Stimulated activated CD4-positive, alpha-beta T cell treated with anti-CD3 and anti-CD28 coated beads, Interleukin-1b, Interleukin-23, amount 100 ng/mL, for 1 hour (primary cell): ENCODE measurements at places on chromosomes 7 and 10.

GRCh38 chr7:66877577-66878300 is 43.3 kb upstream of the TMEM248 start:
- DNase-seq = no peak

GRCh38 chr7:471866-472639 is 47.6 kb downstream of the PDGFA start:
- no peak for DNase-seq

GRCh38 chr7:105886776-105887175 is 10.4 kb upstream of the ATXN7L1 start:
- no peak for DNase-seq

GRCh38 chr10:93124580-93125318 is 51.1 kb downstream of the CYP26A1 start:
- no peak for DNase-seq

- no peak for DNase-seq
Observed at GRCh38 chr10:983971-984655, 4.1 kb upstream of the GTPBP4 start.

- DNase-seq = no peak
Observed at GRCh38 chr7:24728503-24729364, 28.5 kb downstream of the GSDME start.

DNA sequence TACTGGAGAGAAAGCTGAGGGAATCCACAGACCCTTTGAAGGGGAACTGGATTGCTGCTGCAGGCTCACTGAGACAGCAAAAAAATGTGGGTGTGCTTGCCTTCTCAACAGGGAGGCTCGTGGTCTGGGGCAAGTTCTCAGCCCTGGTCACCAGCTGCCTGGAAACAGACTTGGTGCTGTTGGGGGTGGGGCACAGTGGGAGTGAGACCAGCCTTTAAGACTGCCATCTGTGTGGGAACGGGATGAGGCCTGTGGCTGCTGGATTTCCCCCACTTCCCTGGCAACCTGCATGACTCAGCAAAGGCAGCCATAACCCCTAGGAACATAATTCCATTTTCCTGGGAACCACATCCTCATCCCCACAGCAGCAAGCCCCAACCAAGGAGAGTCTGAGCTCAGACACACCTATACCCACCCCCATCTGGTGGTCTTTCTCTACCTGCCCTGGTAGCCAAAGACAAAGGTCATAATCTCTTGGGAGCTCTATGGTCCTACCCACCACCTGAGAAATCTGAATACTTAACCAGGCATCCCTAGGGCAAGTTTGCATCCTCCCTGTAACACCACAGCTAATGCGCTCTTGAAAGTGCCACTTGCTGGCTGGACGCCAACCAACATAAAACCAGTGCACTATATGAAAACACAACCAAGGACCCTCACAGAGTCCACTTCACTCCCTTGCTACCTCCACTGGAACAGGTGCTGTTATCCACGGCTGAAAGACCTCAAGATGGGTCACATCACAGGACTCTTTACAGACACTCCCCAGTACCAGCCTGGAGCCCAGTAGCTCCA is 45.0 kb upstream of the TFEC start:
- no peak for DNase-seq

- DNase-seq = no peak
Observed at GRCh38 chr10:123604506-123604905, 61.6 kb upstream of the GPR26 start.

- no peak for DNase-seq
Observed at GRCh38 chr10:129626309-129626708, 159.3 kb downstream of the MGMT start.

- no peak for DNase-seq
Observed at GRCh38 chr10:12177642-12178041, 18.0 kb downstream of the NUDT5 start.

DNA sequence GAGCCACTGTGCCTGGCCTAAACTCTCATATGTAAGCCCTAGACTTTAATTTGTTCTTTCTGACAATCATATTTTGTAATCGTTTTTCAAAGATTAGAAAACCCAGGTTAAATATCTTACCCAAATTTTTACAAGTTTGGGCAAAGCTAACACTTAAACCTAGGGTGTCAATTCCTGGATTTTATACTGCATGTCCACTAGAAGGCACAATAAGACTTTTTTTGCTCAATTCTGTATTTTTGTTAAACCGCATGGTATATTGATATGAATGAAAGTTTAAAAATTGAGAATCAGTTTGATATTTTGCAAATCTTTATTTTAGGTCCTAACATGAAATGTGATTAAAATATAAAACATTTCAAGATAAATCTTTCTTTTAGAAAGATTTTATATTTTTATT is 29.3 kb downstream of the DYNC2I1 start:
- no peak for DNase-seq

DNA sequence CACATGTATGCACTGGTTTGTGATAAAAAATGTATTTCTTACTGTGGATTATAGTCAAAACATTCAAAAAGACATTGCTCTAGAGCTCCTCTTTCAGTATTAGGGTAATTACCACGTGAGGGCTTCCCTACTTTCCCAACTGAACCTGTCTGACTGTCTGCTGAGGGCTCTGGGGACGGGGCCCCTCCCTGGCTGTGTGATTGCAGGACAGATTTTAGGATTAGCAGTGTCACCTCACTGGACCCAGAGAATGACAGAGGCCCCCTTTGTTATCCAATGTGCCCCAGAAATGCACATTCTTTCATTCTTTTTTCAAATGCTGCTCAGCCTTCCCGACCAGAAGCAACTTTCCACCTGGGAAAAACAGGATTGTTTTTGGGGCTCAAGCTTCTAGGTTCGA is 43.6 kb upstream of the MXI1 start:
- no peak for DNase-seq

DNA sequence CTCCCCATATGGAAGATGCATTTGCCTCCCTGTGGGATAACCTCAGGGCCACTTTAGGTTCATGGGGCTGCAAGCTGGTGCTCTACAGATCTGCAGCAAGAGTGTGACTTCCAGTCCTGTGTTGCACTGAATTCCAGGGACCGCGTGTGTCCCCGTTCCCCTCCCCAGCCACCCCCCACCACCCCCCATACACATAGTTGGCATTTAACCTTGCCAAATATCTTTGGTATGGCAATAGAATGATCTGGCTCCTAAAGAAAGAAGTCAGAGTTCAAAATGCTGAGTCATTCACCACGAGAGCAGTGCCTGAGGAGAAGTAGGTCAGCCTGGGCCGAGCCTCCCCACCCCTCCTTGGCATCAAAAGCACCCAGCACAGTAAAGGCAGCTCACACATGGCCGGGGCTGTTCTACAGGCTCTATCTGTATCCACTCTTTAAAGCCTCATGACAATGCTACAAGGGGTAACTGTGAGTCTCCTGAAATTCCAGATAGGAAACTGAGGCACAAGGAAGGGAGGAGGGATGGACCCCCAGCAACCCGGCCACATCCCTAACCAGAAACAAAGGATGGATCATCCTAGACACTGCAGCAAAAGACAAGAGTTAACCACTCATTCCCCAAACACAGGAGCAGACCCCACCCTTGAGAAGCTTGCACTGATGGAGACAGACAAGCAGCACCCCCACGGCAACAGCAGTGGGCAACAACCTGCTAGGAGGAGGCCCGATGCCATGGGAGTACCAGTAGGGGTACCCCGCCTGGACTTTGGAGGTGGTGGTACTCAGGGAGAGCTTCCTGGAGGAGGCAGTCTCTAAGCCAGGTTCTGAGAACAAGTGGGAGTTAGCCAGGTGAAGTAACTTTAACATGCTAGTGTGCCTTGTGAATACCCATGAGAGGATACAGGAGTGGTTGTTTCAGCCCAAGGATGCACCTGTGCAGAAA is 70.3 kb upstream of the NANOS1 start:
- DNase-seq = no peak

GRCh38 chr7:95694334-95694733 is 78.0 kb upstream of the DYNC1I1 start:
- no peak for DNase-seq

DNA sequence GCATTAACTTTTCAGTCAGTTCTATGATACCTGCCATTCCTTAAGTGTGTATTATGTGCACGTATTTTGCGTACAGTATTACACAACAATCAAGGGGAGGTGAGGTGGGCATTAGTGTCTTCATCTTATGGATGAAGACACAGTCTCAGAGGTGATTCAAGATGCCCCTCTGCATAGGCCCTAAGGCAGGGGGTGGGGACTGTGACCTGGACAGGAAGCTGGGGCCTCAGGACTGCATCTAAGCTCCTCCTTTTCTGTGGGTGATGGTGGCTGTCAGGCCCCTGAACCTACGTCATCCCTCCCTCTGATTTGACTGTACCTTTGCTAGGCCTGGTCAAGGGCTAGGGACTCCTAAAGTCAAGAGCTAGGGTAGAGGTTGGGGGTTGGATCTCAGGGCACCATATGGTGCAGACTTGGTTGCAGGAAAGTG is 38.9 kb downstream of the HK1 start:
- DNase-seq = no peak

DNA sequence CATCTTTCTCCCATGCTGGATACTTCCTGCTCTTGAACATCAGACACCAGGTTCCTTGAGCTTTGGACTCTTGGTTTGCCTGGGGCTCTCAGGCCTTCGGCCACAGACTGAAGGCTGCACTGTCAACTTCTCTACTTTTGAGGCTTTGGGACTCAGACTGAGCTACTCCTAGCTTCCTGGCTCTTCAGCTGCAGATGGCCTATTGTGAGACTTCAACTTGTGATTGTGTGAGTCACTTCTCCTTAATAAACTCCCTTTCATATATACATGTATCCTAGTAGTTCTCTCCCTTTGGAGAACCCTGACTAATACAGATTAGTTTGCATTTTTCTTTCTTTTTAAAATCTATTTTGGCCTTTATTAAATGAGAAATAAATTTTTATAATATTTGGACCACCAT is 276.2 kb upstream of the SEMA3C start:
- DNase-seq = no peak

- DNase-seq = no peak
Observed at GRCh38 chr7:85602196-85602595, 415.3 kb upstream of the SEMA3D start.

- no peak for DNase-seq
Observed at GRCh38 chr7:111871283-111871682, 309.0 kb upstream of the IMMP2L start.

- DNase-seq = no peak
Observed at GRCh38 chr10:131088619-131089018, 222.9 kb downstream of the TCERG1L start.

DNA sequence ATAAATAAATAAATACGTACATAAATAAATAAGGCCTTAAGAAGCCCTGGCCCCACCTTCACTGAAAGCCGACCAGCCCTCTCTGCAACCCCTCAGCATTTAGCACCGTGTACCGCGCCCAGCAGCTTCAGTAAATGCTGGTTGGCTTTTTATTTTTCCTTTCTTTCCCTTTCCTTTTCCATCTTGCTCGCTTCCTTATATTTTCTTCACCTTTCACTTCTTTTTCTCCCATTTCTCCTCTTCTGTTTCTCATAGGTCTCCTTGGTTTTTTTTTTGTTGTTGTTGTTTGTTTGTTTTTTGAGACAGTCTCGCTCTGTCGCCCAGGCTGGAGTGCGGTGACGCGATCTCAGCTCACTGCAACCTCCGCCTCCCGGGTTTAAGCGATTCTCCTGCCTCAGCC is 11.2 kb downstream of the ZAN start:
- DNase-seq = no peak

GRCh38 chr7:1218541-1219165 is 14.0 kb upstream of the UNCX start:
- no peak for DNase-seq

- DNase-seq = no peak
Observed at GRCh38 chr10:124287071-124287685, 131.5 kb downstream of the OAT start.

DNA sequence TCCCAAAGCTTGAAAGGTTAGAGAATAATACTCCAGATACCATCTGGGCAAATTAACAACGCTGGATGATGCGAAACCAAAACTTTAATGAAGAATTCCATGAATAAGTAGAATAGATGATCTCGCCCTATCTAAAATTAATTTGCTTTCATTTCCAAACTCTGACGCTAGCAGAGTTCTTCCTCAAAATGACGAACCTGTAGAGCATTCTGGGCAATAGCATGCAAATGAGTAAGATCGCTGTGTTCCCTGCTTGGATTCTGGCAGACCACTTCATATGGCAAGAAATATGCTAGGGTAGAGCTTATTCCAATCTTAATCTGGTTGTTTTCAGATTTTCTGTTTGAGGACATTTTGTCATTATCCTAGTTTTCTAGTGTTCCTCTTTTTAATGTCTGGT is 36.1 kb upstream of the SMNDC1 start:
- no peak for DNase-seq

- DNase-seq = no peak
Observed at GRCh38 chr10:125533866-125534265, 149.1 kb downstream of the TEX36 start.

- DNase-seq = no peak
Observed at GRCh38 chr10:126972635-126973414, 67.6 kb downstream of the DOCK1 start.

DNA sequence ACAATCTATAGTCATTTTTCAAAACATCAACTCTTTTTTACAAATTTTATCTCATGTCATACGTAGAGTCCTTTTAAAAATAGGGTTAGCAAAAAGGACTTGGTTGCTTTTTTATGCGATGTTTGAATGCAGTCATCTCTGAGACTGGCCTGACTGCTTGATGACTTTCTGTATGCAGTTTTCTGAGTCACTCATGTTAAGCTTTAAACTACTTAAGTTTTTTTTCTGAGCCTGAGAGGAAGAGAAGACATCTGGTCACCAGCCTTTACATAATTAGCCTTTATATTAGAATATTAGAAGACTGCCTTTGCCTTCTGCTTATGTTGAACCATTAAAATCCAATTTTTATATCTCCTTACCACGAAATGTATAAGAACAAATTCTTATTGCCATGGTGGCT is 834.4 kb upstream of the MBL2 start:
- DNase-seq = no peak

DNA sequence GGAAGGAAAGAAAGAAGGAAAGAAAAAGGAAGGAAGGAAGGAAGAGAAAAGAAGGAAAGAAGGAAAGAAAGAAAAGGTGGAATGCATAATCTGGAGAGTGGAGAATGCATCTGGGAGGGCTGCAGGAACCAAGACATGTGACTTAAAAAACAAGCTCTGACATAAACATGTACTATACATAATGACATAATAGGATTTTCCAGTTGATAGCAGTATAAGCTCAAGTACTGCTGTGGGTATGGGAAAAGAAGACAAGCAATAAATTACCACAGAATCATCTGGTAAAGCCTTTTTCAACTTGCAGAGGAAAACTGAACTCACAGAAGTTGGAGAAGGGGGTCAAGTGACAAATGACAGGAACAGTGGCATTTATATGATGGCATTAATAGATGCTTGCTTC is 345.9 kb downstream of the PLXDC2 start:
- DNase-seq = no peak

- DNase-seq = no peak
Observed at GRCh38 chr10:15572531-15573045, 147.1 kb downstream of the ITGA8 start.

DNA sequence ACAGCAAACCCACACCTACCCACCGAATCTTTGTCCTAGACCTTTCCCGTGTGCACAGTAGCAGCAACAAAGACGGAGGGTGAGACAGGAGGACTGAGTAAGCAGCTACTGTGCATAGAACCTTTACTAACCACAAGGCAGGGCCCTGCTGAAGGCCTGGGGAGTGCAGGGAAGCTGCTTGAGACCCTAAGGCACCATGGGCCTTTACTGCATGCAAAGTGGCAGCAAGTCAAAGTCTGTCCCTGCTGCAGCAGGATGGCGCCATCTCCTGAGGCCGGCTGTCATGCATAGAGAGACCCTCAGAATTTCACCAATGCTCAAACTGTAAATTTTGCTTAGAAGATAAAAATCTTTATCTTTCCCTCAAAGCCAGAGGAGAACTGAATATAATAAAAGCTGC is 610.5 kb downstream of the ACTR3B start:
- DNase-seq = no peak
